ENCODE measurements at places on chromosomes 16 and 17.
A peak's percentile ranks its signal among the peaks of the same experiment; 100 is the strongest.

GRCh38 chr17:38702166-38702915 is 2.7 kb upstream of the MLLT6 start:
- peak; percentile 82 for DNase-seq

DNA sequence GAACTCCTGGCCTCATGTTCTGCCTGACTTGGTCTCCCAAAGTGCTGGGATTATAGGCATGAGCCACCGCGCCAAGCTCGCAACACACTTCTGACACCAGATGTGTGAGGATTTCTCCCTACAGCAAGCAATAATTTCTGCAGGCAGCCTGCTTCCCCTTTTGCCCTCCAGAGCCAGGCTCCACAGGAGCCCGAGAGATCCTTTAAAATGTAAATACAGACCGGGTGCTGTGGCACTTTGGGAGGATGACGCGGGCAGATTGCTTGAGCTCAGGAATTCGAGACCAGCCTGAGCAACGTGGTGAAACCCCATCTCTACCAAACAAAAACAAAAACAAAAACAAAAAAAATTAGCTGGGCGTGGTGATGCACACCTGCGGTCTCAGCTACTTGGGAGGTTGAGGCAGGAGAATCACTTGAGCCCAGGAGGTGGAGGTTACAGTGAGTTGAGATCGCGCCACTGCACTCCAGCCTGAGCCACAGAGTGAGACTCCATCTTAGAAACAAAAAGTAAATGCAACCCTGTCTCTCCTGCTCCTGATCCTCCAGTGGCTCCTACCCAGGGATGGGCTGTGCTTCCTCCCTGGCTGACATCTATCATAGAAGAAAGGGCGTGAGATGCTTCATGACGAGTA is 14.7 kb downstream of the C16orf96 start:
- no peak for DNase-seq

DNA sequence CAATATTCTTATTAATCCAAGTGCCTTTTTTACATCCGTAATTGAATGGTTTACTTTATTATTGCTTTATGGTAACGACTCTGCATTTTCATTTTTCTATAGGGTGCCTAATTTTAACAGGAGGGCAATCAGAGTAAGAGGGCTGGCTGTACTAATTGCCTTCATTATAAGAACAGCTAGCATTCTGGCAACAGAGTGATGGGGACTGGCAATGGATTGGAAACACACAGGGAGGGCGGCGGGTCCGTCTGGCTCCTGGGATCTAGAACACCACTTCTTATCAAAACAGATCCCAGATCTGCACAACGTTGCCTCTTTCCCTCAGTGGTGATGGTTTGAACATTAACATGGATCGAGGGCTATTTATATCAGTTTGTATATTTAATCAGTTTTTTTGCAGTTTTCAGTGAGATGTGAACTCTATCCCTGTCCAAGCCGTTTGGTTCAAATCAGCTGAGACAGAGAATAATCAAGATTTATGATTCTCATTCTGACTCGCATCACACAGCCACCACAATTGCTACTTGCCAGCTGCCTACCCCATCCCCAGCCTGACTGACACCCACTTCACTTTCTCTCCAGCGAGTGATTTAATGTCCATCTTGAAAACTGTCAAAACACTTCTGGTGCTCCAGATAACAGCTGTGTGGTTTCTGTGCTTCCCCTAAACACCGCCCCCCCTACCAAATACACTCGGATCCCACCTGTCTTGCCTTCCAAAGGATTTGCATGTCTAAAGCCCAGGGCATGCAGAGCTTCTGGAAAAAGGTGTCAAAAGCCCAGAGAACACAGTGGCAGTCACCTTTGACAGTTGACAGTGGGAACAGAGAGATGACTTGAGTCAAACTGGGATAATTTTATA is 327.9 kb downstream of the HS3ST4 start:
- DNase-seq, result no peak

GRCh38 chr17:34302636-34303035 is 16.6 kb upstream of the CCL8 start:
- DNase-seq, result no peak

DNA sequence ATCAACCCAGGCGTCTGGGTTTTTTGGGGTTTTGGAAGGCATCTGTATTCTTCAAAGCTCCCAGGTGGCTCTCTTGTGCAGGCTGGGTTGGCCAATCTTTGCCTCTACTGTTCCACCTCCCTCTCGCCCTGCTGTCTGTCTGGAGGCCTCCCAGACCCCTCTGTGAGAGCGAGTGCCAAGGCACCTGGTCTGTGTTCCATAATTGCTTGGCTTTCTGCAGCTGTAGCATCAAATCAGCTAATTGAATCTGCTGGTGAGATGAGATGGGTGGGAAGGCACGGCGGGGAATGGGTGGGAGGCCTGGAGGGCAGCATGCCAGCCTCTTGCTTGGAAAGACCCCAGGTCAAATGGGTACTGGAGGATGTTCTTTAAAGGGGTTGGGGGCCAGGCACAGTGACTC is 52.5 kb upstream of the CLEC19A start:
- no peak for DNase-seq

GRCh38 chr16:14513389-14514107 is 116.5 kb downstream of the PARN start:
- no peak for DNase-seq
